Naive thymus-derived CD8-positive, alpha-beta T cell (primary cell): ENCODE measurements at places on chromosomes 2 and 18.
A peak's percentile ranks its signal among the peaks of the same experiment; 100 is the strongest.

GRCh38 chr2:199946836-199947235 lies 8.5 kb downstream of the TYW5 start:
- DNase-seq: no peak

DNA sequence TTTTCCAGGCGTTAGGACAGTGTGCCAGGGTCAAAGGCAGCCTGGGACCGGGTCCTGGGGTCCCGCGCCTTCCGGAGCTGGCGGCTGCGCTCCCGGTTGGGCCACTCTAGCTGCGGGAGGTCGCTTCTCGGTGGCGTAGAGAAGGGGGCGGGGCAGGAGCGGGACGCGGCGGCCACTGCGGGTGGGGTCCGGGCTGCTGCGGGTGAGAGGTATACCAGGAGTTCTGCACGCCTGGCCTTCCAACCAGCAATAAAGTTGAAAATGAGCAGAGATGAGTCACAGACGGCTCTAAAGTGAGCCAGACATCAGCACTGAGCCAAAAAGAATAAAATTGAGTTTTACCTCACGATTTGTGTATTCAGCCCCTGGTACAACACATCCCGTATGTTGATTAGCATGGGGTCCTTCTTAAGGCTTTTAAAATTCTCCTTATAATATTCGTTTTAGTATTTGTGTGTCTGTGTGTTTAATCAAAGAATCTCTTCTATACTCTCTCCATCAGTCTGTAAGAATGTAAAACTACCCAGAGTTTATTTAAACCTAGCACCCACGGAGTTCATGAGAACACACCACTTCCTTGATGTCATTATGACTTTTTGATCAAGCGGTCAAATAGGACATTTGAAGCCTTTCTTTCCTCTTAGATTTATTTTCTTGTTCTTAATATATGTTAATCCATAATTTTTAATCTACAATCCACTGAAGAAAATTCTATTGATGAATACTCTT lies at the start of gene C1GALT1C1L:
TSS of gene C1GALT1C1L (minus strand) at position 108 of the 729 bp plus-strand sequence. CDS start at position 1, 107 bp downstream.
- no peak for DNase-seq

- no peak for DNase-seq
These were observed 257.3 kb downstream of the ATAD2B start for GRCh38 chr2:23669413-23670244.

DNA sequence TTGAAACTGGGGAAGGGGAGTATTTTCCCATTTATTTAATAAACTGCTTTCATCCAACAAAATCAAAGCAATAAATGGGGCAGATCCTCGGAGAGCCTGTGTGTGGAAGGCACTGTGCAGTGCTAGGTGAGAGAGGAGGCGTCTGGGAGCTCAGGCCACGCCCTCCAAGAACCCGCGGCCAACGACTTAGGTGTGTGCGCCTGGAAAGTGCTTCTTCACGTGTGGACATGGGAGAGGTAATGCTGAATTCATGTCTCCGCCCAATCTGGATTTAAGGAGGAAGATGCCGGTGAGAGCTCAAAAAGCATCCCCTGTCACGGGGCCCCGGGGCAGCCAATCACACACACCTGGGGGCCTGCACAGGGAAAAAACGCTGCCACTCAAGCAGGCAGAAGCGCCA lies 77.4 kb downstream of the HDAC4 start:
- no peak for DNase-seq

- no peak for DNase-seq
These were observed 129.1 kb upstream of the SMAD2 start for GRCh38 chr18:48059455-48060010.

GRCh38 chr18:57122936-57123510 lies 23.9 kb upstream of the BOD1L2 start:
- no peak for DNase-seq

GRCh38 chr2:195445639-195446038 lies 211.4 kb upstream of the SLC39A10 start:
- no peak for DNase-seq

- no peak for DNase-seq
These were observed 25.9 kb downstream of the ENOSF1 start for GRCh38 chr18:686339-687111.

- DNase-seq: no peak
These were observed 499.0 kb downstream of the CPS1 start for GRCh38 chr2:211055438-211055837.

- DNase-seq: no peak
These were observed 20.5 kb downstream of the ANKRD62 start for GRCh38 chr18:12113999-12114646.

DNA sequence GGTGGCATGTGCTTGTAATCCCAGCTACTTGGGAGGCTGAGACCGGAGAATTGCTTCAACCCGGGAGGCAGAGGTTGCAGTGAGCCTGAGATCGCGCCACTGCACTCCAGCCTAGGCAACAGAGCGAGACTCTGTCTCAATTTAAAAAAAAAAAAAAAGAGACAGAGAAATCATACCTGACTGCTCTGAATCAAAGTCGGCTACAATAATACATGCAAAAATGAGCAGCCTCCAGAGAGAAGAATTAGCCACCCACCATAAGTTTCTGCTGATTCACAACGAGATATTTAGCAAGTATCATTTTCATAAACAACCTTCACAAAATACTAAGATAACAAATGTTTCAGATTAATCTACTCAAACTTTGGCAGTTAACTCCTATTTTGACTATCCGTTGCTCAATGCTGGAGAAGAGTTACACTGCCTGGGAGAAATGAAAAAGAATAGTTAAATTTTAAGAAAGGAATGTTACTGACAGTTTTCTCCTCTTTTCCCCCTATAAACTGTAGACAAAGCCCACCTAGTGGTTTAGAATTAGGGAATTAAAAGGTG lies 1.5 kb downstream of the OSBPL1A start:
- no peak for DNase-seq

GRCh38 chr18:74937291-74937690 lies 271.6 kb downstream of the PTGR3 start:
- no peak for DNase-seq

DNA sequence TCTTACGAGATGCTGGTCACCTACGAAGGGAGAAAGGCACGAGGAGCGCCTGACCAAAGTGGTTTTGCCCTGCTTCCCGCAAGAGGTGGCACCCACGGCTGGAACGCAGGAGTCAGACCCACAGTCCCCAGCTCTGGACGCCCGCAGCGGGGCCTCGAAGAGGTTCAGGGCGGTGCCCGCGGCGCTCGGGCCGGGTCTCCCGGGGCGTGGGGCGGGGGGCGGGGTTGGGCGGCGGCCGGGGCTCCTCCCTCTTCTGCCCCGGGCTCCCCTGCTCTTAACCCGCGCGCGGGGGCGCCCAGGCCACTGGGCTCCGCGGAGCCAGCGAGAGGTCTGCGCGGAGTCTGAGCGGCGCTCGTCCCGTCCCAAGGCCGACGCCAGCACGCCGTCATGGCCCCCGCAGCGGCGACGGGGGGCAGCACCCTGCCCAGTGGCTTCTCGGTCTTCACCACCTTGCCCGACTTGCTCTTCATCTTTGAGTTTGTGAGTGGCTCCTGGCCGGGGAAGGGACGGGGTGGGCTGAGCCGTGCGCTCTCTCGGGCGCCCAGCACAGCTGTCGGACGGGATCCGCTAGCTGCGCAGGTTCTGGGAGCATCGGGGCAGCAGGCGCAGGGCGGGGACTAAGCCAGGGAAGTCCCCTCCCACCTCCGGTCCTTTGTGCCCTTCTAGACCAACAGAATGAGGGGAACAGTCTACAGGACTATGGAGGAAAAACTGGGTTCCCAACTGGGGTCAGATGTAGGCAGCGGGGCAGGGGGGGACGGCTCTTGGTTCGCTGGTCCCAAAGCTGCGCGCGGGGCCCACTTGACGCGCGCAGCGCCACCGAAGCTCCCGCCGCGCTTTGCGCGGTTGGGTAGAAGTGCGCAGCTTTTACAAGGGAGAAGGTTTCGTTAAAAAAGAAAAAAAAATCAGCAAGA lies at the start of gene MAL:
TSS of gene MAL (plus strand) at position 303 of the 914 bp plus-strand sequence. CDS start at position 388, 85 bp downstream.
- peak; percentile 63 for DNase-seq

DNA sequence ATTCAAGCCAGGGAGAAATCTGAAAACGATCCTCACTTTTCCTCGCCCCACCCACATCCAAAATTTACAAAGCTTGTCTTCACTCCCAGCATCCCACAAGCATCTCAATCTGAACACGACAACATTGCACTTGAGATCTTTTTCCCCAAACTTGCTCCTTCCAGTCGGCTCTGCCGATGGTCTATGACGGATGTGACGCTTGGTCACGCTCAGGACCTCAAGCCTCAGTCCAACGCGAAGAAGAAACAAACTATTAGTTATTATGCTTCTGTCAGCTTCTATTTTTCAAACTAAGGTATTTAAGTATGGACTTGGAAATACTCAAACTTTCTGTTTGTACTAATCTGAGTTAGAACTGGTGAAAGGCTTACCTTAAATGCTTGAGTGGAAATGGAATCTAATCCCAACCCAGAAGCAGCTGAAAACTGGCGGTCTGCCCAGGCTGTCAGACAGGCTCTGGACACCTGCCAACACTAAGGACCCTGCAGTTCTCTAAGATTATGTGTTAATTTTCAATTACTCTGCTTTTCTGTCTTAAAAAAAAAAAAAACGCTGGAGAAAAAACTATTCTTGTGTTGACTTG lies 132.1 kb upstream of the DNMT3A start:
- DNase-seq: no peak

DNA sequence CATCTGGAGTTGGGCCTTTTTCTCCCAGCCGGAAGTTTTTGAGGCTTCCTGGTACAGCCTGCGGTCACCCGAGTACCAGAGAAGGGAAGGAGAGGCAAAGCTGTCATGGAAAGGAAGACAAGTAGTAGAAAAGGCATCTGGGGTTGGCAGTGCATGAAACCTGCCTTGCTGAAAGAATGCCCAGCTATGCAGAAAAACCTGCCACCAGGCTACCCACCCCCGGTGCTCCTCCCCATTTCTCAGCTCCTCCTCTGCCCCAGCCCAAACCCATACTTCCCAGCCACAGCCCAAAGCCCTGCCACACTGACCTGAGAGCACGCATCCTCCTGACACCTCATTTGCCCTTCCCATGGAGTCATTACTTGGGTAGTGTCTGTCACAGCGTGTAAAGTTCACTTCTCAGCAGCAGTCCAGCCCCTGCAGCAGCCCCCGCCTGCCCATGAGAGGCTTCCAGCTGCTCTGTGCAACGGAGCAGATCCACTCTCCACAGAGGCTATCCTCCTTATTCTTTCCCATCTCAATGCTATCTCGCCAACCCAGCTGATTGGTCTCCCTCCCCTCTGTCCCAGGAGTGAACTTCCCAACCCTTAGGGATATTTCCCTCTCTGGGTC lies 40.4 kb upstream of the MAL start:
- DNase-seq: no peak

DNA sequence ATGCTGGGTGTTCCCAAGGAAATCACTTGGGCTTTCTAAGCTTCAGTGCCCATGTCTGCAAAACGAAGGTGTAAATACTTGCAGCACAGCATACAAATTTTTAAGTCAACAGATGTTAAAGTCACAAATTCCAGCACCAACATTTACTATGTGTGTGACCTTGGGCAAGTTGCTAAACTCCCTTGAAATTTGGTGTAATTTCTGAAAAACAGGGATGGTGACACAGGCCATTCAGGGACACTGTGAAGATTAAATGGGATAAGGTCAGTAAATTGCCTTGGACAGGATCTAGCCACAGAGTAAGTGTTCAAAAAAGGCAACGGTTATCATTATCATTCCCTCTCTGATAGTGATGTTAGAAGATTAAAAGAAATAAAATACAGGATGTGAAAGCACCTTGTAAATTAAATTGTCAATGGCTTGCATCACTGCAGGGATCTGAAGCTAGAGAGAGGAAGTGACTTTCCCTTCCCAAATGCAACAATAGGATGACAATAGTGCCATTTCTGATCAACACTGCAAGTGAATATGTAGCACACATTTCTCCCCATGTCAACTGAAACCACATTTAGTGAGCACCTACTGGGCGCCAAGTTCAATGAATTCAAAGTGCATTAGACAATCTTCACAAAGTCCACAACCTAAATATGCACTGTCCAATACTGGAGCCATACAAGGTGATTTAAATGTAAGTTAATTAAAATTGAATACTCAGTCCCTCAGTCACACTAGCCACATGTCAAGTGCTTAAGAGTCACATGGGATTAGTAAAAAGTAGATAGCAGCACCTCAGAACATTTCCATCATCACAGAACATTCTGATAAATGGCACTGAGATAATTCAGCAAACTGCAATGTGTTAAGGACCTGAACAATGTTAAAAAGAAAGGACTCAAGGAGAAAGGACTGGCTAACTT lies 81.2 kb downstream of the STK39 start:
- no peak for DNase-seq
